CD4-positive, alpha-beta T cell treated with Interleukin-12 subunit alpha and Interleukin-12 subunit beta, for 1 hour (primary cell): ENCODE measurements at places on chromosomes 11 and 22.
A peak's percentile ranks its signal among the peaks of the same experiment; 100 is the strongest.

GRCh38 chr11:12269104-12269441 is 108.3 kb upstream of the PARVA start:
- DNase-seq: no peak

DNA sequence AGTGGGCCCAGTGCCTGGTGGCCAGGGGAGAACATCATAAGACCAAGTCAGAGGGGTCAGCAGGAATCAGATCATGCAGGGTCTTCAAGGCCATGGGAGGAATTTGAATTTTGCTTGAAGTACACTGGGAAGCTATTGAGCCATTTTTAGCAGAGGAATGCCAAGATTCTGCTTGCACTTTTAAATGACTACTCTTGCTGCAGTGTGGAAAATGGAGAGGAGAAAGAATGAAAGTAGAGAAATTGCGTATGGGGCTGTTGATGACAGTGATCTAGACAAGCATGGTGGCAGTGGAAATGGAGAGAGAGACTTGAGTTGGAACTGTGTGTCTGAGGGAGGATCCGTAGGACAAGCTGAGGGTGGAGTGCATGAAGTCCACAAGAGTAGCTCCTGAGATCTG is 128.1 kb downstream of the WNT7B start:
- DNase-seq: no peak

DNA sequence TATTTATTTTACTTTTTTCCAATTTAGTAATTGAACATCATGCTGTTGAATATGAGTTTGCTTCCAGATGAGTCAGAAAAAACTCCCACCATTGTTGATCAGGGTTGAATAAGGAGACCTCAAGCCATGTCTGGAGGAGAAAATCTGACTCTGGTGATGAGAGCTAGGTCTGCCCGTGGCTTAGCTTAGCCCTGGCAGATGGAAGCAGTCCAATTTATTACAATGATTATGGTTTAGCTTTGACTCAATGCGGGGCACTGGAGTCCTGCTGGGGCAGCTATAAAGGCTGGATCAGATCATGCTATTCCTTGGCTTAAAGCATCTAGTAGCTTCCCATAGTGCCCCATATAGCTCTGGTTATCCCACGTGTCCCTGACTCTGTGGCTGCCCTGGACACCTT is 506.5 kb downstream of the MN1 start:
- no peak for DNase-seq

- DNase-seq: no peak
Observed at GRCh38 chr22:21650280-21650679, 8.2 kb downstream of the SDF2L1 start.

- DNase-seq: no peak
Observed at GRCh38 chr11:134022748-134023147, 46.1 kb upstream of the JAM3 start.

- peak; percentile 55 for DNase-seq
Observed at GRCh38 chr11:30346068-30346688, 23.3 kb downstream of the ARL14EP start.

DNA sequence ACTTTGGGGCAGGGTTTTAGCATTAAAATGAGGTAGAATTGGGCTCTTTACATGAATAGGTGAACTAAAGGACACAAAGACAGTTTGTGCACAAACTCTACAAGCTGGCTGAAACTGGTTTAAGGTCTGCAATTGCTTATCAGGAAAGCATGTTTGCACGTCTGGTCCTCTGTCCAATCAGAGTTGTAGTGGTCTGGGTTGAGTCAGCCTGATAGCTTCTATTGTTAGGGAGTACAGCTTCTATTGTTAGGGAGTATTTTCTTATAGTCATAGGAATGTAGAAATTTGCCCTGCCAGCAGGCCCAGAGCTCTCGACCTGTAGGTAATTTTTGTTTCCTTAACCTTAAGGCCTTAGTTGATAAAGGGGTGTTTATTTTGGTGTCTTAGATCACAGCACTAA is 1422.4 kb downstream of the LRRC4C start:
- no peak for DNase-seq

DNA sequence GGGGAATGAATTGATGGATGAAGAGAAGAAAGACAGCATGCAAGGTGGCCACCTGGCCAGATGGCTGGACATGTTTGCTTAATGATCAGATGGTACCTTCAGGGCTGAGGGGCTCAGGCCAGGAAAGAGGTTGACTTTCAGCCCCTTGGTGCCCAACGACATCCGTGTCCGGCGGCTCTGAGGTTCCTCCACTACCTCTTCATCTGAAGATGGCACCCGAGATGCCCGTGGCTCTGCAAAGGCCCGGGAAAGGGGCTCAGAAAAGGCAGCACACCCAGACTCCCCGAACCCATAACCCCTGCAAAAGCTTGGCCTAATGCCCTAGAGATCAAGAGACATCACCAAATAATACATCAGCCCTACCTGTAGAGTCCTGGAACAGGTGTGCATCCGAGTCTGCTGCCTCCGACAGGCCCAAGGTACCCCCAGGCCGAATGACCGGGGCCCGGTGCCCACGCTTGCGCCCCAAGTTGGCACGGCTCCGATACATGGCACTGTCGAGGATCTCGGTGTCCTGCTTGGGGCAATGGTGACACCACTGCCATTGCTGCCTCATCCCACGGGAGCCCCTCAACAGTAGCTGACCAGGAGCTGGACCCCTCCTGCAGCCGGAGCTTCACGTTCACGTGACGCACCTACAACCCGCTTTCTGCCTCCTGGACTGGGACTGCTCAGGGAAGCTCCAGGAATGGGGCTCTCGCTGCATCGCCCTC is 22.9 kb downstream of the TNKS1BP1 start:
- DNase-seq: no peak

DNA sequence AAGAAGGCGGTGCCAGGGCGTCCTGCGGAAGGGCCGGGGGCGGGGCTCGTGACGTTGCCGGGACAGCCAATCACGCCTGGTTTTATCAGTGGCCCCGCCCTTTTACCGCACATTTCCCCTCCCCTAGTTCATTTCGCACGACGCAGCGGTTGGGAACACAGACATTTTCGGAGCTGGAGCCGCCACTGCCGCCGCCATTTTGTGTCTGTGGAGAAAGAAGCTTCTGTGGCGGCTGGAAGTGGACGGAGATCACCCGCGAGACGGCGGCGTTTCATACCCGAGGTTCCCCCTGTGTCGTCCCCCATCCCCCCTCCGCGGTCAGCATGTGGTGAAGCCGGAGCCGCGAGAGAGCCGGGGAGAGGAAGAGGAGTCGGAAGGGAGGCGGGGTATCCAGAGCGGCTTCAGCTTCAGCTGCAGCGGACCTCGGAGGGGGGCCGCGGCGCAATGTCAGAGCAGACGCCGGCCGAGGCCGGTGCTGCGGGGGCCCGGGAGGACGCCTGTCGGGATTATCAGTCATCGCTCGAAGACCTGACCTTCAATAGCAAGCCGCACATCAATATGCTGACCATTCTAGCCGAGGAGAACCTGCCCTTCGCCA is at the start of gene PCF11:
PCF11 (plus strand) TSS at position 136 of the 598 bp plus-strand sequence; CDS start at position 445, 309 bp downstream.
- DNase-seq: no peak

GRCh38 chr11:132846075-132846474 is 686.2 kb downstream of the OPCML start:
- DNase-seq: no peak

DNA sequence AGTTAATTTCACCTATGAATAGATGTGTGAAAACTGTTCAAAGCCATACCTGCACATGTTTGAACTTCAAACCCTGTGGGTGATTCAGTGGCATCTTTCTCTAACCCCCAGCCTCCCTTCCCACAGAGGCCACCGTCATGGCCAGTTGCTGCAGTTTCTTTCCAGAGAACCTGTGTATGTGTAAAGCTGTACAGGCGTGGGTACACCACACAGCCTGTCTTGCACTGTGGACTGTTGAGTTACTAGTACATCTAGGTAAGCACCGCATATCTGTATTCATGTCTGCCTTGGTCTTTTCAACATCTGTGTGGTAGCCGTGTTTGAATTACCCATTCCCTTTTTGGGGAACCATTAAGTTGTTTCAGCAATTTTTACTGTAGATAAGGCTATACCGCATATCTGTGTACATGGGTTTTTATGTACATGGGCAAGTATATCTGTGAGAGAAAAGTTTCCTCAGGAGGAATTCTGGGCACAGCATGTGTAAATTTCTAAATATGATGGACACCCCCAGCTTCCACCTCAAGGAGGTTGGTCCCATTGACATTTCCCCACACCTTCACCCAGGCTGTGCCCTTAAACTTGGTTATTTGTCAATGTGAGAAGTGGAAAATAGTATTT is 13.9 kb downstream of the NEAT1 start:
- peak; percentile 19 for DNase-seq

- no peak for DNase-seq
Observed at GRCh38 chr22:38753948-38754750, 1.6 kb downstream of the SUN2 start.

DNA sequence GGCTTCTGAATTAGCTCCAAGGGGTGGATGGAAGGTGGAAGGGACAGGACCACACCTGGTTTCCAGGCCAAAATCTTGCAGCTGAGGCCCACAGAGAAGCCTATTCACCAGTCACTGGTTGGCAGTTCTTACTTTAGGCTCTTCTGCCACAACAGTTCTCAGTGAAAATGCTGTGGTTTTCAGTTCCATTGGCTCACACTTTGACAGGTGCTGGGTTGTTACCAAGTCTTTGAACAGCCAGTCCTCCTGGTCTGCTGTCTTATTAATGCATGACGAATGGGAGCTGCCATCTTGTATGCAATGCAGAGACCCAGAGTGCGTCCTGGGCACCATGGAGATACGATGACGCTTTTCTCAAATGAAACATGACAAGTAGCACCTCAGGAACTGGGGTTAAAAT is 232.0 kb upstream of the ZBED5 start:
- DNase-seq: no peak

DNA sequence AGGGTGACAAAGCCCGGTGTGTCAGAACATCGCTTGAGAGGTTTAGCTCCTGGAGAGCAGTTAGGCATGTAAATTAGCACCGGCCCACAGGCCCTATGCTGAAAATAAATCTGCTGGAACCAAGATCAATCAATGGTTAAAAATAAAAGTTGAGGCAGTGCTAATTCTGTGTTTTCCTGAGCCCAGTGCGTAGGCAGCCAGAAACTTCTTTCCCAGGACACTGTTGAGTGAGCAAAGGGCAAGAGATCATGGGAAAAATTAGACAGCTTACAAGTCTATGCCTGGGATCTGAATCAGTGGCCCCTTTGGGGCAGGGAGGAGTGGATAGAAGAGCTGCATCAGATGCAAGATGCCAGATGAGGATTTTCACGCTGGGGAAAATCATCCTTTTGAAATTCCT is 539.2 kb downstream of the BUD13 start:
- no peak for DNase-seq

DNA sequence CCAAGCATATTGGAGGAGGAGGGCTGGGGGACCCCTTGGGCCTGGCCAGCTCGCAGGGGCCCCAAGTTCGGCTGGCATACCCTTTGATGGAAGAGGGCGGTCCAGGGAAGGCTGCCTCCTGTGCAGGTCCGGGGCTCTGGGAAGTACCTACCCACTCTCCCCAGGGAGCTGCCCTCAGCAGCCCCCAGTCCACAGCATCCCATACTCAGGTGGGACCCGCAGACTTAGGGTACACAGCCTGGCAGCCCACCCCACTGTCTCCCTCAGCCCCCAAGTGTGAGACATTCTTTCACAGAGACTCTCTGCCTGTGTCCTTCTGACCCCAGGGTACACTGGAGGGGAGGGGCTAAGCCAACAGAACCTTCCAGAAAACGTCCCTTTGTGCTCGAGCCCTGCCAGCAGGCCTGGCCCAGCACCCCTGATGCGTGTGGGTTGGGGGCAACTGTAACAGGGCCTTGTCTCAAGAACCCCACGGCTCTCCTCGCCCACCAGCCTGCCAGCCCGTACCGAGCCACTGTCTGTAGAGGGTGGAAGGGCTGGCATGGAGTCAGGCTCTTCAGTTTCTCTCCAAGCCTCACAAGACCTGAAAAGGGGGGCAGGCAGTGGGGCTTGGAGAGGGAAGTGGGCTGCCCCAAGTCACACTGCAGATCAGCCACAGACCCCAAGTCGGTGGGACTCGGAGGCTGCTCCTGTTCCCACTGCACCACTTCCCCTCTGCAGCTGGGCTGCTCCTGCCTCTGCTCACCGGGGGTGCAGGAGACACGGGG is 7.0 kb upstream of the TNFRSF13C start:
- no peak for DNase-seq

DNA sequence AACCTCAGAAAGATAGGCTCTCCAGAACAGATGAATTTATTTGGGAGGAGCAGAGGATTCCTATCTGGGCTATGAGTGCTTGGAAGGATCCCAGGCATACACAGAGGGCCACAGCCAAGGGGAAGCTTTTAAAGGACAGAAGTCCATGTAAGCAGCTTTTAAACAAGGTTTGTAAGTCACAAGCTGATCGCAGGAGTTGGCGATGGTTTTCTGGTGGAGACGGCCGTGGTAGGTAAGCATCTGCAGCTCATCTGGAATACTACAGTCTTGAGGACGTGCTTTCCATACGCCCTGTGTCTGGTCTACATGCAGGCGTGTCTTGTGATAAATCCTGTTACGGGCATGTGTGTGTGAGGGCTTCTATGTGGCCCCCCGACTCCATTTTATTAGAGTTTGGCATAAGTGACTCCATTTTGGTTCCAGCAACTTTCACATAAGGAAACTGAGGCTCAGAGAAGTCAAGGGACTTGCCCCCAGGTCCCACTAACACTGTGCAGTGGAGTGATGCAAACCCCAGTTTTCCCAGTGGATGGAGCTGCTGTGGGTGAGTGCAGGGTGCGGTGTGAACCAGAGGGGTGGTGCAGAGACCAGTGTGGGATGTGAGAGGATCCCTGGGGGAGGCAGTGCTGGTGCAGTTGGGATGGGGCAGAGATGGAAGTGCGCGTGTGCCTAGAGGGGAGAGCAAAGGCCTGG is 11.8 kb upstream of the ACY3 start:
- DNase-seq: no peak

GRCh38 chr11:63573881-63574855 is 11.0 kb upstream of the PLAAT2 start:
- peak; percentile 56 for DNase-seq

DNA sequence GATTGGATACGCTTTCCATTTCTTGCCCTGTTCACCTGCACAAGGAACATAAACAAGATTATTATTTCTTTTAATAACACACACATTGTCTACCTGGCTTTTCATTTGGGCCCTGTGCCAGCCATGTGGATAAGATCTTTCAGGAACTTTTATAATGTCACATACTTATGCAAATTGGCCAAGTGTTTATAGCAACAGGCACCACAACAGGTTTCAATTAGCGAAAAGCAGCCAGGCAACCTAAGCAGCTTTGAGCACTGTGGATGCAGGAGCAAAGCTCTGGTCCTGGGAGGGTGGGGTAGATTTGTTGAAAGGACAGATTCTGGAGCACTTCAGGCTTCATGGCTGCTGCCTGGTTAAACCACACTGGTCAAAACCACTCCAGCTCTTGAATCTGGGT is 217.4 kb downstream of the BARX2 start:
- no peak for DNase-seq

DNA sequence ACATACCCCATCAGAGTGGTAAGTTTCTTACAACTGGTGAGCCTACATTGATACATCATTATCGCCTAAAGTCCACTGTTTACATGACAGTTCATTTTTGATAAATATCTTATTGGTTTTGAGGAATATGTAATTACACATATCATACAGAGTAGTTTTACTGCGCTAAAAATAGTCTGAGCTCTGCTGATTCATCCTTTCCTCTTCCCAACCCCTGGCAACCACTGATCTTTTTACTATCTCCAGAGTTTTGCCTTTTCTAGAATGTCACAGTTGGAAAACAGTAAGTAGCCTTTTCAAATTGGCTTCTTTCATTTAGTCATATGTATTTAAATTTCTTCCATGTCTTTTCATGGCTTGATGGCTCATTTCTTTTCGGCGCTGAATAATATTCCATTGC is 112.8 kb downstream of the LARGE1 start:
- DNase-seq: no peak

- DNase-seq: no peak
Observed at GRCh38 chr11:120912915-120913314, 111.0 kb upstream of the TBCEL start.
